ENCODE measurements at places on chromosomes 2 and 18.

- DNase-seq = no peak
Observed at GRCh38 chr2:2788076-2788475, 457.0 kb upstream of the MYT1L start.

- DNase-seq = no peak
Observed at GRCh38 chr18:54671291-54671881, 80.3 kb downstream of the DYNAP start.

GRCh38 chr2:26246818-26247217 is 2.1 kb downstream of the HADHB start:
- no peak for DNase-seq

GRCh38 chr18:32595832-32596231 is 125.2 kb upstream of the GAREM1 start:
- no peak for DNase-seq

GRCh38 chr18:53380063-53380639 is 844.3 kb downstream of the MBD2 start:
- DNase-seq = no peak

DNA sequence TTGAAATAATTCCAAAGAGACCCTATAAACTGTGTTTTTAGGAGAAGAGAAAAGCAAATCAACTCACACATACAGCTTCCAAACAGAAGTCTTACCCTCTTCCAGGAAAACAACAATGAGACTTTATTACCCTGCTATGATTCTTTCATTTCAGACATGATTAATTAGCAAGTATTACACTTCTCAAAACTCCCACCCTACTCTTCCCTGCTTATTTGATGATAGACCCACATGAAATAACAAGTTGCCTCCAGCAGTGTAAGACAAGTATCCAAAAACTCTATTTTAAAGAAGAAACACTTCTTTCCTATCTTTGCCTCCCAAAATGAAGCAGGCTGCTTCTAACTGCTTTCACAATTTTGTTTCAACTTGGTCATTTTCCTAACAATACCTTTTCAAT is 4.1 kb downstream of the FIGN start:
- no peak for DNase-seq

- no peak for DNase-seq
Observed at GRCh38 chr2:31654241-31654640, 73.5 kb upstream of the SRD5A2 start.

DNA sequence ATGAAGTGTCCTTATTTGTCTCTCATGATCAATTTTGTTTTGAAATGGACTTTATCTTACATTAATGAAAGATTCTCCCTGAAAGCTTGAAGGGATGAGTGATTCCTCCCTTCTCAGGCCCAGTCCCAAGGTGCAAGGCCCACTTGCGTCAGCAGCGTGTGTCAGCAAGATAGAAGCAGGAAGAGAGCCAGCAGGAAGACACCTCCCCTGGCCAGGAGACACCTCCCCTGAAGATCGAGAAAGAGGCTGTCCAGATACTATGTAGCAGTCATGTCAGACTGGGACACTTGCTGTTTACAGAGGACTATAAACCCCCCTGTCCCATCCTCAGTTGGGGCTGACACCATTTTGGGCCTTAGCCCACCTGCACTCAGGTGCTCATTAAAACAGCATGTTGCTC is 38.3 kb downstream of the TIMM21 start:
- DNase-seq = no peak

DNA sequence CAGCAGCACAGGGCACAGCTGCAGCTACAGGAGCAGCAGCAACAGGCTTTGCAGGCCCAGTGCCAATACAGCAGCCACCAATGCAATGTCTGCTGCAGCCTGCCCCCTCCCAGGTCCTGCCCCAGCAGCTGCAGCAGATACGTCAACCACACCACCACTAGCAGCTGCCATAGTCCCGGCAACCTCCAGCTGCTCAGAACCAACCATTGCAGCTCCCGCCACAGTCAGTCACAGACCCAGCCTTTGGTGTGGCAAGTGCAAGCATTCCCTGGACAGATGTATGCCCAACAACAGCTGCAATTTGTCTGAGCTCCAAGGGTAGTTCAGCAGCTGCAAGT is 53.3 kb upstream of the TUBA3E start:
- no peak for DNase-seq

DNA sequence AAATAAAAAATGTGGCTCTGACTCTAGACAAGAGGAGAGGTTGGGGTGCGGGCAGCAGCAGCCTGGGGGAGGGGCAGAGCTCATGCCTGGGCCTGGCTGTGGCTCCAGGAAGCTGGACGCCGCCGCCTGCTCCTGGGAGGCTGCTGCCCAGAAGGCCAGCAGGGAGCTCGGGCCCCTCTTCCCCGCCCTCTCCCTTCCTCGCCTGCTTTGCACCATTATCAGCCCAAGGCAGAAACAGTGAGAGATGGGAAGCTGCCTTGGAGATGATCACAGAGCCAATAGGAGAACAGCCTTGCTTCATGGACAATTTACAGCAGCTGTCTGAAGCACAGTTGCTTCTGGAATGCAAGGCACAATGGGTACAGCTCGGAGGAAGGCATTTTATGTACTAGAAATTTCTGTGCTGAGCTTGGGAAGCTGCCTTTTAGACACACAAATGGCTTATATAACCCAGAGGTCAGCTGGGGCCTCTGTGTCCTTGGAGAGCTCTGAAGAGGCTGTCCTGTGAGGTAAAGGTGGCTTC is 55.3 kb upstream of the AFF3 start:
- no peak for DNase-seq

DNA sequence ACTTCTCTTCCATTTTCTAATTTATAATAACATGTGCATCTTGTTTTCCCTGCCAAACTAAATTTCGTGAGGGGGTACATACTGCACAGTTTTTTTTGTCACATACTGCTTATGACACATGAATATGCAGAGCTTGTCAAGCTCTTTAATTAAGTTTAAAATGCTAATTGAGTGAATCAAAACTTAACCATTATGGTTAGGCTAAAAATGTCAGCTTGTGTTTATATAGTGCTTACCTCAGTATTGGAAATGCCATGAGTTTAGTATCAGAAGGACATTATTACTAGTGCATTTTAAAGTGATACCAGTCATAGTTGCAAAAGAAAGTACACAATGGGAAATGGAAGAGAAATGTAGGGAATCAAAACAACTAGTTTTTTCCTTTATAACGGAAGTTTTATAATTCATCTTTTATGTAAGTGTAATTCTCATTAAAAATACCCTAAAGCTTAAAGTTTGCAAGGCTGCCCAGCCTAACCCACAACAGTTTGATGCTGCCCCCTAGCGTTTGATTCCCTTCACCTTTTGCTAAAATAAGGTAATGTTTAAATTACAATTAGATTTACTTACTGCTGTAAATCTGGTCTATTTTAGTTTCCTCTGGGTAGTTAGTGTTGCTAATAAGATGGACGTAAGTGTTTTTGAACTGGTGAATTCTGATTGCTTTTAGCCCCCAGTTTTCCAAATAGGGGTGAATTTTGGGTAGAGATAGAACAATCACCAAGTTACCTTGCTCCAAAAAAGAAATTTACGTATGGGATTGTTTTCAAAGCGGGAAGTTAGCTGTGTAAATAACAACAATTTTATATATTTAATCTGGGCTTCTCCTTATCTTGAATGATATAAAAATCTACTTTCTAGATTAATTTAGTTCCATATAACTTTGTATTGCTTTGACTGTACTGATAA is 3.2 kb downstream of the SLC39A10 start:
- DNase-seq = peak; percentile 86

GRCh38 chr2:207279520-207279919 is 113.8 kb upstream of the KLF7 start:
- DNase-seq = no peak

DNA sequence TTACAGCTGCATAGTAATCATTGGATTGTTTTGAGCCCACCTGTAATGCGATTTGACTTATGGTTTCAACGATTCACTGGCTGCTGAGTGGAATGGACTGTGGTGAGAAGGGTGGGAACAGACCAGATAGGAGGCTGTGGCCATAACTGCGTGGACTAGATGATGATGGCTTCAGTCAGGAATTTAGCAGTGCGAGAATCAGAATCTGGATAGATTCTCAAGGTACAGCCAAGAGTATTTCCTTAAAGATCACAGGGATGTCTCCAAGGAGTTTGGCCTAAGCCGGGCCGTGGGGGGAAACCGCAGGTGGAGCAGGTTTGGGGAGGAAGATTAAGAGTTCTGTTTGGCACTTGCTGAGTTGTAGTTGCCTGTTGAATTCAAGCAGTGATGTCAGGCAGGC is 44.0 kb upstream of the CHMP1B start:
- DNase-seq = no peak

- no peak for DNase-seq
Observed at GRCh38 chr18:392928-393573, 107.5 kb downstream of the COLEC12 start.

DNA sequence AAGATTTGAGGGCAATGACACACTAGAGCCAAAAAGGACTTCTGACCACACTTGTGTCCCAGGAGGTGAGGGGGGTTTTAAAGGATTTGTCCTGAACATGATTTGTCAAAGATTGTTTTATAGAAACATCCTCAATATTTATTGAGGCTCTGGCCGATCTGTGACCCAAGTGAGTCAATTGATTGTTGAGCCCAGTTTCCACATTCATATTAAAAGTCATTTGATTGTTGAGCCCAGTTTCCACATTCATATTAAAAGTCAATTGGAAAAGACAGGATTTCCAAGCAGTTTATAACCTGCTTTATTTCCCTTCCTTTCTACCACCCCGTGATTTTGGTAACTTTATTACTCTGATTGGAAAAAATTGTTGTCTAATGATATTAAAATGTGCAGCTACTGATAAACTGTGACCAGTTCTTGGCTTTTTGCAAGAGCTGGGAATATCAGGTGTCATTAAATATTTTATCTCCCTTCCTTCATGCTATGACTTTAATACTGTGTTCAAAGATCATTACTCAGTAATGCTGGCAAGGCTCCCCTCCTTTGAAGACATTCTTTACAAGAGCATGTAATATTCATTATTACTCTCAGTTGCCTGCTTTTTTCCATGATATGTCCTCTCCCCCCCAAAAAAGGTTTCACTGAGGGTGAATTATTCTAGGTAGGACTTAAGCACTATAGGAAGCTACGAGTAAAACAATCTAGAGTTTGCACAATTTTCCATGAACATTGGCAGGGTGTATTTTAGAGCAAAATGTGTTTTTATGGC is 75.3 kb downstream of the HRH4 start:
- no peak for DNase-seq

DNA sequence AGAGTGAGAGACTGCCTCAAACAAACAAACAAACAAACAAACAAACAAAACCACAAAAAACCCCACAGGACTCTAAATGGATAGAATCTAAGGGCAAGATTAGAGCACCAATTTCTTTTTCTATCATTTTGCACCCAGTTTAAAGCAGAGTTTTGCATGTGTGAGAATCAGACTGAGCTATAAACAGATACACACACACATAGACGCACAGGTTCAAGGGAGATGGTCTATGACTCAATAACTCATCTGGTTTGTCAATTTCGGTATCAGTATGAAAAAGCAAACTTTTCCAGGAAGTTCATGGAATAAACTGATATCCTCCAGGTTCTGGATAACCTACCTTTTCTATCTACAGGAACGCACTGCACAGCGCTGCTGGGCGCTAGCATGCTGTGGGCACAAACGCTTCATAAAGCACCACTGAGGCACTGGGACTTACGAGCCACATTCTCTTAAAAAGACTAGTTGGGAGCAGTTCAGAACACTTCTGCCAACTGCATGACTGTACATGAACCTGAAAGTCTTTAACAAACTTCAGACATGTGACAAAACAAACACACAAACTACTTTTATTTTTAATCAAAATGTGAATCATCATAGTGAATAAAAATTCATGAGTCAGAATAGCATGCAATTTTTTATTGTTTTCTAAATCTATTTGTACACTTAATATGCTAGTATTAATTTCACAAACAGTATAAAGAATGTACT is 46.6 kb downstream of the ID2 start:
- DNase-seq = no peak

GRCh38 chr2:200787351-200788120 is 24.2 kb upstream of the BZW1 start:
- no peak for DNase-seq

DNA sequence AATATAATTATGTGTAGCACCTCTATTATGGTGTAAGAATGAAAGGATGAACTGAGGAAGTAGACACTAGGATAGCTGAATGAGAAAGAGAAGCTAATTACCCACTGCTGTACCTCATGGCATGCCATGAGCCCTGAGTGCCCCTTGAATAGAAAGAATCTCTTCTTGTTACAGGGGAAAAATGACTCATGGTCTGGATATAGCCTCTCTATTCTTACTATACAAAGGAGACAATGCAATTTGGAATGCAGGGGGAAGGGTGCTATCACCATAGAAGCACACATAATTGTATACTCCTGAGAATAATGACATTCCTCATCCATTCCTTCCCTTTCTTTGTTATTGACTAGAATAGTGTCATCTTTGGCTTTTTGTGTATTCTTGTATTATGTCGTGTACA is 385.2 kb downstream of the CDH7 start:
- no peak for DNase-seq

DNA sequence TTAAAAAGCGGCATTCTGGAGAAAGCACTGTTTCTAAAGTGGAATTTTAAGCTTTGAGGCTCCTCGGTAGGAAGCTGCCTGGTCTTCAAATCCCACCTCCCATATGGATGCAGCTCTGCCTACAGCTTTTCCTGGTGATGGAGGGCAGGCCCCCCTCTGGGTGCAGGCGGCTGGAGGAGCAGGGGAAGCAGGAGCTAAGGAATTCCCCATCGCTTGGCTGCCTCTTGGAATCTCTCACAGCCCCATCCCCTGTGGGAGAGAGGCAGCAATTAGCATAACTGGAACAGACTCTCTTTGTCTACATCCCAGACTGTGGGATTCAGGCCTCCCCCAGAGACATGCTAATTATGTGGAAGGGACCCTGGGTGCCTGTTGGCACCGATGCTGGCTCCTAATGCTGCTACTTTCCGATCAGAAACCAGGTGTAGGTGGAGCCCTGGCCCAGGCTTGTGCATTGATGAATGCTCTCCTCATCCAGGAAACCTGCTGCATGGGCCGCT is 51.3 kb downstream of the LIPG start:
- no peak for DNase-seq

DNA sequence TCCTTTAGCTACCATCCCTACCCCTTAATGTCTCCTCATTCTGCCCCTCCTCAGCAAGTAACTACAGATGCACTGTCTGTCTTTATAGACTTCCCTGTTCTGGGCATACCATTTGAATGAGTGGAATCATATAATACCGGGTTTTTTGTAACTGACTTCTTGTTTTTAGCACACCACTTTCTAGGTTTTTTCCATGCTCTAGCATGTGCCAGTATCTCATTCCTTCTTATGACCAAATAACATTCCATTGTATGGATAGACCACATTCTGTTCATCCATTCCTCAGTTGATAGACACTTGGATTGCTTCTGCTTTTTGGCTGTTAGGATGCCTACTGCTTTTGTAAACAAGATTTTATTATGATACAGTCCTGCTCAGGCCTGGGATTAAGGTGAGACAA is 154.7 kb downstream of the TSN start:
- no peak for DNase-seq
